ENCODE measurements at places on chromosomes 1 and 21.

DNA sequence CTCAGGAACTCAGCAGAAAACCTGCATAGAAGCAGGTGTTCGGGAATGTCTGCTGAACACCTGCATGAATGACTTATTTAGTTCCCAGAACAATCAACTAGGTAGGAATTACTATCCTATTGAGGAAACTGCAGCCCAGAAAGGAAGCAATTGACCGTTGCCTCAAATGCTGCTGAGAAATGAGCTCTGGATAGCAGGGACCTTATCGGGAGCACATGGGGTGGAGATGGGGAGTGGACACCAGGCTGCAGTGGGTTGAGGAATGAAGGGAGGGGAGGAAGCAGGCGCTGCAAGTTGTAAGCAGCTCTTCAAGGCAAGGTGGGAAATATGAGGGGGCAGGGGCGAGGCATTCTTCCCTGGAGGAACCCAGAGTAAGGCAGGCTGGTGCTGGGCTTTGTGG, 10.8 kb upstream of the CDCP2 start:
- DNase-seq, result no peak

DNA sequence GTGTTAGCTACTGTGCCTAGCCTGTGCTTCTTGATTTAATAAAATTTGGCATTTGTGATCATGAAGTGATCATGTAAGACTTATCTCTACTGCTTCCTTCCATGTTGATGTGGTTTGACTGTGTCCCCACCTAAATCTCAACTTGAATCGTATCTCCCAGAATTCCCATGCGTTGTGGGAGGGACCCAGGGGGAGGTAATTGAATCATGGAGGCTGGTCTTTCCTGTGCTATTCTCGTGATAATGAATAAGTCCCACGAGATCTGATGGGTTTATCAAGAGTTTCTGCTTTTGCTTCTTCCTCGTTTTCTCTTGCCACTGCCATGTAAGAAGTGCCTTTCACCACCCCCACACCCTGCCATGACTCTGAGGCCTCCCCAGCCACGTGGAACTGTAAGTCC, at the start of gene OVAAL:
Gene OVAAL, plus strand, starts transcription at position 301 of the 400 bp plus-strand sequence.
- DNase-seq, result no peak

DNA sequence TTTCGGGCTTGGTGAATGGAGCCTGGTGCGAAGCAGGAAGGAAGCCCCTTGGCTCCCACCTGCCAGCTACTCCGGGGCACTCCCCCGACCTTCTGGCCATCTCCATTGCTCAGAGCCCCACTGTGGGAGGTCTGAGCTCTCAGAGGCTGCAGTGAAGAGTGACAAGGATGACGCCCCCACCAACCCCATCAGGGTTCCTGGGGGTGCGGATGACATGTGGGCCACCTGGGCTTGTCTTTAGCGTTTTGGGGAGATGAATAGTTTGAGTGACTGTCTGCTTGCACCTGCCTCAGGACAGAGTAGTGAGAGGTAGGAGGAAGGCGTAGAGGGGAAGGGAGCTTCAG, 43.2 kb upstream of the LBR start:
- DNase-seq, result no peak

- DNase-seq, result no peak
Observed at GRCh38 chr1:81804312-81804711, 3.6 kb downstream of the ADGRL2 start.

DNA sequence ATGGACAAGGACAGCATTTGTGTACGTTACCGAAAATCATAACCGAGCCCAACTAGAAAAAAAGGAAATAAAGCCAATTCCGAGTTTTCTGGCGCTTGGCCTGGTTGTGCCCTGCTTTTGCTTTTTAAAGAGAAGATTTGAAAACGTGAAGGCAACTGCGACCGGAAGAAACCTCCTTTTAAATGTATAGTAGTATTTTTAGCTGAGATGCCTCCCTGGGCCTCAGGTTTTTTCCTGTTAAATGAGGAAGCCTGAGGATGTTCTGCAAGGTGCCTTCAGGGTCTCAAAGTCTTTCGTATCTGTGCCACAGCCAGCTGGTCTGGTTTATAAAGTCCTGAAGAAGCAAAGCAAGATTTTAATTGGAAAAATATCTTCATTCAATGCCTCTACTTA, 371 bp upstream of the ODF2L start:
- no peak for DNase-seq

- DNase-seq, result no peak
Observed at GRCh38 chr21:45713613-45714012, 70.1 kb downstream of the PCBP3 start.

DNA sequence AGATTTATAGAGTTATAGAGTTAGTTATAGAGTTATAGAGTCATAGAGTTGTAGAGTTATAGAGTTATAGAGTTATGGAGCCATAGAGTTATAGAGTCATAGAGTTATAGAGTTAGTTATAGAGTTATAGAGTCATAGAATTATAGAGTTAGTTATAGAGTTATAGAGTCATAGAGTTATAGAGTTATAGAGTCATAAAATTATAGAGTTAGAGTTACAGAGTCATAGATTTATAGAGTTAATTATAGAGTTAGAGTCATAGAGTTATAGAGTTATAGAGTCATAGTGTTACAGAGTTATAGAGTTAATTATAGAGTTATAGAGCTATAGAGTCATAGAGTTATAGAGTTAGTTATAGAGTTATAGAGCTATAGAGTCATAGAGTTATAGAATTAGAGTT, 32.1 kb downstream of the UBASH3A start:
- no peak for DNase-seq

- no peak for DNase-seq
Observed at GRCh38 chr1:28078680-28079626, 9.5 kb downstream of the EYA3 start.

DNA sequence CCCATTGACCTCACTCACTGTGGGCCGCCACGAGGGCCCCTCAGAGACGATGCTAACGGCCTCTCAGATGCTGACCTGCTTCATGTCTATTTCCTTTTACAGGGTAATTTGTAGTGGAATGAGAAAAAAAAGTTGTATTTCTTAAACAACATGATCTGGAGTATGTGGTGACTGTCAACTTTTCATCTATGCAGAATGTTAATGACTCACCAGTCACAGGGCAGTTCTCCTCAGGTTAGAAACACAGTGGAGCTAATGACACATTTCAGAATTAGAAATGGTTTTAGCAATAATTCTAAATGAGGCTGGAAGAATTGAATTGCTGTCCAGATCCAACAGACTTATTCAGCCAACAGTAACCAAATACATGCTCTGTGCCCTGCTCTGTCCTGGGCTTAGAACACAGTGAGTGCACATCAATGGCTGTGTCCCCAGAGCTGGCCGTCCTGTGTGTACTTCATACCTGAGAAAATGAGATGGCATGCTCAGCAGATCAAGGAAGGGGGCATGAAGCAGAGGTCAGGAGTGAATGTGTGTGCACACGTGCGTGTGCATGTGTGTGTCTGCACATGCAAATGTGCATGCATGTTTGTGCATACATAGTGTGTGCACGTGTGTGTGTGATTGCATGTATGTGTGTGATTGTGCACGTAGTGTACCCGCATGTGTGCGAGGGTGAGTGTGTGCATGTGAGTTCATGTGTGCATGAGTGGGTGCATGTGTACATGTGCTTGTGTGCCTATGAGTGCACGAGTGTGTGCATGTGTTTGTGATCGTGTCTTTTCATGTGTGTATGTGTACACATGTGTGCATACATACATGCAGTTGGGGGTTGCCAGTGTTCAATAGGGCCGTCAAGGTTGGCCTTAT, 145.3 kb downstream of the PCBP3 start:
- DNase-seq, result no peak

DNA sequence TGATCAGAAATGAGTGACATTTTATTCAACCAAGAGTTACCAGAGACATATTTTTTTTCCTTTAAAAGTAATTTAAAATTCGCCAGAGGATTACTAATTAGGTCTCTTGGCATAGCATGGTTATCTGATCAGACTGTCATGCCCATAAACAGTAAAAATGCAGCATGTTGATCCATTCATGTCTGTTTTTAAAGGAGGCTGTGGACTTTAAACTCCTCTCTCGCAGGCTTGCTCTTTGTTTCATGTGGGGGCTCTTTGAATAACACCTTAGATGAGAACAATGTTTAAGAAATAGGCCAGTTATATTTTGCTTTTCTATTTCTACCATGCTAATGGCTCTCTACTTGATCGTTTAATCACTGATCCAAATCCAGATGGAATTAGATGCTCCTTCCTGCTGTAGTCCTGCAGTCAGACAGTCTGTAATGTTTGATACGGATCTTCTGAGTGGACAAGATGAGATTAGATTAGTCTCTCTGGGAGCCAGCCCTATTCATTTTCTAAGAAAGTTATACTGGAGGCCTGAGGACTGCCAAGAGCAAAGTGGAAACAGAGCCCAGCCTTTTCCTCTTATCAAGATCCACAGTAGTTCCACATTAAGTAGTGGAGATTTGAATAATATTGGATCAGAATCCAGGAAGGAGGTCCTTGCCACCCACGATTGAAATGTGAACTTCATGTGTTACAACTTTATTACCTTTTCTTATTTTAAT, 197.4 kb downstream of the HS2ST1 start:
- DNase-seq, result peak; percentile 7

GRCh38 chr1:37157634-37158033, 123.3 kb upstream of the GRIK3 start:
- no peak for DNase-seq

DNA sequence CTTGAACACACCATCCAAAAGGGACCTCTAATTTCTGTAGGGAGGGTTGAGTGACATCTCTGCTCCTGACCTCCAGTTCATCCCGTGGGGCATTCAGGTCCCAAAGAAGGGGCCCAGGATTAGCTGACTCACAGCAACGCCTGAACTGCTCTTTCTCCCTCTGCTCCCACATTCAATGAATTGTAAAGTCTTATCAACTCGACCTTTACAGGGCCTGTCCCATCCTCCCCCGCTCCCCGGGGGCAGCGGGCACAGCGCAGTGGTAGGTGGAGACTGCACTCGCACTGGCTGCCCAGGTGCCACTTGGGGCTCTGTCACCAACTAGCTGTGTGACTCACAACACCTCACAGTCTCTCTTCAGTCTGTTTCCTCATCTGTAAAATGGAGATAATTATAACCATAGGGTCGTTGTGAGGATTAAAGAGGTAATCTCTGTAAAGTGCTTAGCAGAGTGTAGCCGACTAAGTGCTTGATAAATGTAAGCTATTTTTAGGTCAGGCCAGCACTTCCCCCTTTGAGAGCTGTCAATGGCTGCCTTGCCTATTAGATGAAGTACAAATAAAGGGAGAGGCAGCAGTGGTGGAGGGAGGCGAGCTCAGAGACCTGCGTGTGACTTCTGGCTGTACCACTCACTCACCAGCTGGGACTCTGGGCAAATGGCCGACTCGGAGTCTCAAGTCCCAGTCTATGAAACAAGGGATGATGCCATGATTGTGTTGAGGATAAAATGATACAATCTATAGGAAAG, 637 bp upstream of the MYBPHL start:
- DNase-seq, result peak; percentile 94

DNA sequence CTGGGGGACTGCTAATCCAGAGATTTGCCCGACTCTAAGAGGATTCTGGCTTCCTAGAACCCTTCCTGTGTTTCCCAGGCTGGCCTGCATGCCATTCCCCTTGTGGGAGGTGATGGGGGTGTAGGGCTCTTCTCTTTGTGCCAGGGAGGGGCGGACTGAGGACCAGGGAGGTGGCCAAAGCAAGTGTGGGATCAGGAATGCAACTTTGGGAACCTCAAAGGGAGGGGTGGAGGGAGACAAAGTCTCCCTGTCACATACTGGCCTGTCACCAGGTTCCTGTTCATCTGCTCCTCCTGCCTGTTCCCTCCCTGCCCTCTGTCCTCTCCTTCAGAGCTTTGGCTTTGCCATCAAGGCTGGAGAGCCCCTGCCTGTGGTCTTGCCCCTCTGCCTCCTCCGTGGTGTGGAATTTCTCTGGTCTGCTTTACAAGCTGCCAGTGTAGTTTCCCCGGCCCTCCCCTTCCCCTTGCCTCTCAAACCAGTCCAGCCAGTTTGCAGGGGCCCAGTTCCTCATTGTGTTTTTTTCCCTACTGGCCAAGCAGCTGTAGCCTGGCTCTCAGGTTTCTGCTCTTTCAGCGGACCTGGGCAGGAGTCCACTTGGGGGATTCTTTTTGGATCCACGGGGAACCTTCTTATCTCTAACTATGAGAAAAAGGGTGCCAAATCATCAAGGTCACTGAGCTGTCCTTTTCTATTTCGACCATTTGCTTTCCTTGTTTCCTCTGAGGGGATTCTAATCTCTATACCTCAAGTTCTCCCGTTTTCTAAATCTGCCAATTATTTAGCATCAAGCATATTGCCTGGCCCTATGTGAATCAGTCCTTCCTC, 1.8 kb downstream of the CGN start:
- DNase-seq, result no peak

GRCh38 chr1:42162181-42162580, 2.4 kb downstream of the GUCA2A start:
- no peak for DNase-seq

DNA sequence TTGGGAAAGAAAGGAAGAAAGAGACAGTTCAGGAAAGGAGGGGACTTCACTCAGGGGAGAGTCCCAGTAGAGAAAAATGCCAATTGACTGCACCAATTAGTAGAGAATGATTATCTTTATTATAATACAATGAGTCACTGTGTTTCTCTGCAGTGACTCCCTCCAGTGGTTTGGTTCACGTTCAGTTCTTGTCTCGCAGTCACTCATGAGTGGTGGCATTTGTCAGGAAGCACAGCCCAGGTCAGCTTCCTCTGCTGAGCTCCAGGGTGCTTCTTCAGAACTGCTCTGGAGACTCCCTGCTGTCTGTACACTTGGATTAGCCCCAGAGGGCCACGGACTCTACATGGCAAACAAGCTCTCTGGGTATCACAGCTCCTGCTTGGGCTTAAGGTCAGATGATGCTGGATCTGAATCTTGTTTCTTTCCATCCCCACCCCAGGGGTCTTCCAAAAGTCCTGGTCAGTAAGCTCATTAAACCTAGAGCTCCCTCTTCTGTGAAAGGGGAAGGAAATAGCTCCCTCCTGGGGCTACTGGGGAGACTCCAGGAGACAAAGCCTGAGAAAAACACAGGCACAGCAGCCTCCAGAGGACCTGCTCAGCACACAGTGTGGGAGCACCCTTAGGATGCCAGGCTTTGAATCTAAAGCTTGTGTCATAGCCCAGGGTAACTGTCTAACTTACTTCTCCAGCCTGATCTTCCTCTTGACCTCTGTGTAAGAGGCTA, 619.0 kb downstream of the AJAP1 start:
- DNase-seq, result no peak

DNA sequence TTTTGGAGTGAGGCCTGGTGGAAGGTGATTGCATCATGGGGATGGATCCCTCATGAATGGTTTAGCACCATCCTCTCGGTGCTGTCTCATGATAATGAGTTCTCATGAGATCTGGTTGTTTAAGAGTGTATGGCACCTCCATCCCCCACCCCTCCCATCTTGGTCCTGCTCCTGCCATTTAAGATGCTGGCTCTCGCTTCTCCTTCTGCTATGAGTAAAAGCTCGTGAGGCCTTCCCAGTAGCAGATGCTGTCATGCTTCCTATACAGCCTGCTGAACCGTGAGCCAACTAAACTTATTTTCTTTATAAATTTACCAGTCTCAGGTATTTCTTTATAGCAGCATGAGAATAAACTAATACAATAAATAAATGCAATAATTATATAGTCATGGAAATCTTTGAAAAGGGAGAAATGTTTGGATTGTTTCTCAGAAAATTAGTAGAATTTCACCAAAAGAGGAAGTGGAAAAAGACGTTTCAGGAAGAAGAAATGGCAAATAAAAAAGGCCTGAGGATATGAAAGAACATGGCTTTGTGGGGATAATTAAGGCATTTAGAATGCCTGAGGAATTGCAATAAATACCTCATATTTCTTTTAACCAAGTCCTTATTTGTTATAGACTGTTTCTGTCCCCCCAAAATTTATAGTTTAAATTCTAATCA, 451.2 kb upstream of the ADGRL4 start:
- no peak for DNase-seq

Data from NCI-H524 (cell line).